ENCODE measurements at places on chromosomes 4 and X.

- no peak for DNase-seq
Observed at GRCh38 chr4:140070366-140070765, 83.6 kb downstream of the MAML3 start.

GRCh38 chrX:11374570-11374969, 81.4 kb downstream of the AMELX start:
- DNase-seq: no peak

DNA sequence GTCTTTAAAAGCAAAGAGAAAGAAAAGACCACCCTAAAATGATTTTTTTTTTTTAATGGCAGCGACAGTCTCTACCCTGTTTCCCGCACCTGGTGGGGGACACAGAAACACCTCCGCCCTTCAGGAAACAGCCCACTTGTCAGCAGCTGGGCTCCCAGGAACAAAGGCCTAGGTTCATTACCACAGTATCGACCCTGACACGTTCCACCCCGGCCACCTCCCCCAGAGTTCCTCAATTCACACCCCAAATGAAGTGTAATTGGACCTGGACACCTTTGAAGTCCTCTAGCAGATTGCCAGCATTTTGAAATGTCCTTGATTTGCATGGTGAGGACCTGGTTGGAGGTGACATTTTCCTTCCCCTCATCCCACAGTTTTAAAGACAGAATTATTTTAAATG, 175.0 kb upstream of the BCOR start:
- no peak for DNase-seq

GRCh38 chr4:82715731-82716617, 82.6 kb downstream of the SCD5 start:
- no peak for DNase-seq

DNA sequence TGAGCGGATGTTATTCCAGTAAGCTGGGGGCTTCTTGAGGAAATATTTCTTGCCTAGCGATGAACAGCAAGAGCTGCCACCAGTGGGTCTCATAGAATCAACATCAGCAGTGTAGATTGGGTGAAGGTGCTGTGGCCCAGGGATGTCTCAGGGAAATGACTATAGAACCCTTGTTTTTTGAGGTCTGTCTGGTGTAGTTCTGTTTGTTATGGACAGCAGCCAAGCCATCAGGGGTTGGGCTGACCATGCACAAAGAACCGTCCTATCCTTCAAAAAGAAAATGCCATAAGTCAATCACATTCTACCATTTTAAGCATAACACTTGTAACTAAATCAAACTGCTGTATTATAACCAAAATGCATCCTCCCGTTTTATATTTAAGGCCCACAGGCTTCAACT, 17.3 kb upstream of the C1GALT1C1 start:
- DNase-seq: no peak

- DNase-seq: no peak
Observed at GRCh38 chr4:108988464-108989195, 225.8 kb upstream of the ETNPPL start.

- no peak for DNase-seq
Observed at GRCh38 chr4:68396756-68397155, 46.9 kb upstream of the YTHDC1 start.

GRCh38 chr4:99879458-99879857, 14.8 kb downstream of the LAMTOR3 start:
- no peak for DNase-seq

DNA sequence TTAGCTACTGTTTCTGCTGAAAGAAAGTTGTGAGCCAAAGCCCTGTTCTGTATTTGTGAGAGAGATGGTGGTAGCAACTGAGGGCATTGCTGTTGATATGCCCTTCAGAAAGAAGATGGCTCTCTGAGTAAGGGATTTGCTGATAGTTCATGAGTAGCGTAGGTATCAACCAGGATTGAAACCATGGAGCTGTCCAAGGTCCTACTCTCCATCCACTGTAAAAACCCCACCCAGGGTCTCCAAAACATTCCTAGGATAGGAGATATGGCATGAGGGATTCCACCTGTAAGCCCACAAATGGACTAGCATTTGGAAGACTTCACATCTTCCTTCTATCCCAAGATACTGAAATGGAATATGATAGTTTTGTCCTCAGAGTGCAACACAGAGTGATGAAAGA, 277.1 kb upstream of the PRKX start:
- no peak for DNase-seq

- no peak for DNase-seq
Observed at GRCh38 chr4:16524911-16525554, 298.8 kb upstream of the TAPT1 start.

DNA sequence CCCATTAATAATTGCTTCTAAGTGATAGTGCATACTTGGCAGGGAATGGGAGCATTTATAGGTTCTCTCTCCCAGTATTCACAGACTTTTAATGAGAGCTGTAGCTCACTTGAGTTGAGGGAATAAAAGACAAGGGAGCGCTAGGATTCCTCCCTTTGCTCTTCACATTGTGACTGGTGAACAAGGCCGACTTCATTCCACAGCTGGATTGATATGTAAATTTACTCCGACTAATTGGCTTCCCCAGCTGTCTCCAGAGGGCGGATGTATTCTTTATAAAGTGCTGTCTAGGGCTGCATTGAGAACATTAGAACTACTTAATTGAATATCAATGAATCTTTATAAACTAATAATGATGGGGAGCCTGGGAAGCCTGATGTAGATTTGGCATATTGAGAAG, 63.4 kb downstream of the GPR50 start:
- DNase-seq: no peak

All from stimulated activated CD4-positive, alpha-beta T cell treated with anti-CD3 and anti-CD28 coated beads, TNF-alpha, amount 100 ng/mL, for 48 hours (primary cell).